ENCODE measurements at places on chromosomes 2 and 18.

GRCh38 chr2:25043241-25043867 lies 1.5 kb downstream of the EFR3B start:
- no peak for DNase-seq

- DNase-seq = no peak
These were observed 136.7 kb downstream of the LAMA3 start for GRCh38 chr18:23825978-23826405.

GRCh38 chr2:19796035-19796695 lies 105.6 kb downstream of the TTC32 start:
- no peak for DNase-seq

- DNase-seq = no peak
These were observed 71.4 kb upstream of the ZNF385B start for GRCh38 chr2:179932786-179933185.

DNA sequence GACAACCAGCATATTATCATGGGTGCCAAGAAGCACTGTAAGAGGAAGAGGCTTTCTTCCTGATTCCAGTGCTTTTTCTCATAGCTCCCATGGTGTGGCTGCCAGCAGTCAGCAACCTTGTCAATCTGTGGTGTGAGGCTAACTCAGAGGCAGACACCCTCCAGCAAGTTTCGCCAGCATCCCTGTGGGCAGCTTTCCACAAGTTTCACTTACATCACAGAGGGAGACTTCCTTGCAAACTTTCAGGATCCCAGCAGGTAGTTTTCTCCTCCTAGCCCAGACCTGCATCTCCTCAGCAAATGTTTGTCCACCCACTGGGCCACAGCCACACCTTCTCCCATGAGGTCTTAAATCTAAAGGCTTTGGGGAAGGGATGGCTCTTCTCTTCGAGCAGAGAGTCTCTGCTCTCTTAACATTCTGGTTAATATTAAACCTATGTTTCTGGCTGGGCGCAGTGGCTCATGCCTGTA lies 9.1 kb downstream of the DNAH7 start:
- no peak for DNase-seq

GRCh38 chr2:57372237-57372984 lies 674.2 kb upstream of the VRK2 start:
- no peak for DNase-seq

- no peak for DNase-seq
These were observed 28.9 kb upstream of the SEMA4C start for GRCh38 chr2:96898641-96899412.

DNA sequence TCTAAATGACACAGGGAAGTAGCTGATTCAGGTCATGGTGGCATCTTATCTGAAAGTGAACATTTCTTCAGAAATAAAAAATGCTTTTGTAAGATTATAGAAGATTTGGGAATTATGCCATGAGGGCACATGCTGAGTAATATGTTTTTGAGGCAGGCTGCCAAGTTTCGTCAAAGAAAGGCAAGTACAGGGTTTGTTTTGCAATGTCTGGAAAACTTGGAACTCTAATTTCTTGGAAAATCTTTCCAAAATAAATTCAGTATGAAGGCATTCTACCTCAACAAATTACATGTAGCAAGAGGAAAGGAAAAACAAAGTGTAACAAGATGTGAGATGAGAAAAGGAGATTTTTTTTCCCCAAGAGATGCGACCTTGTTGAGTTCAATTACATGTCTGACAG lies 167.7 kb downstream of the PLCL1 start:
- DNase-seq = no peak

- DNase-seq = no peak
These were observed 80.6 kb downstream of the EN1 start for GRCh38 chr2:118766871-118767270.

DNA sequence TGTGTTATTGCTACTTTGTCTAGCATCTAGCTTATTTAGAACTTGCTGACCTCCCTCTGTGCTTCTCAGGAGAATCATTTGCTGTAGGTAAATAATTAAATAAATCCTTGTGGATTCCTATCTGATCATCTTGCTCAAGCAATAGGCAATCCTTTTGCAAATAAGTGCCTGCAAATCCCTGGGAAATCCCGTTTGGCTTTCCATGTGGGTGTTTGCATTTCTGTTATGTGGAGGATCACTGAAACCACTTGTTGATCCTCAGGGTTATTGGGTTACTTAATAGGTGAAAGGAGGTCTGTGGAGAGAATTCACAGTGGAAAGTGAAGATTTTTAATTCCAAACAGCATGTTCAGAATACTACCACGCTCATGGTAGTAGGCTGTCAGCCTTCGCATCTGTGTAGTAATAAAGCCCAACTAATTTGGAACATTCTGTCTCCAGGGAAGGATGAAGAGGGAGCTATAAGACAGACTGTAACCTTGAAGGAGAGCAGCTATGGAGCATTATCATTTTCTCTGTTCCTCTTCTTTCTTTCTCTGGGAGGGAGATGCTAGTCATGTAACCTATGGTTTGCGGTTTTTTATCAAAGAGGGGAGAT lies 72.5 kb downstream of the GULP1 start:
- no peak for DNase-seq

DNA sequence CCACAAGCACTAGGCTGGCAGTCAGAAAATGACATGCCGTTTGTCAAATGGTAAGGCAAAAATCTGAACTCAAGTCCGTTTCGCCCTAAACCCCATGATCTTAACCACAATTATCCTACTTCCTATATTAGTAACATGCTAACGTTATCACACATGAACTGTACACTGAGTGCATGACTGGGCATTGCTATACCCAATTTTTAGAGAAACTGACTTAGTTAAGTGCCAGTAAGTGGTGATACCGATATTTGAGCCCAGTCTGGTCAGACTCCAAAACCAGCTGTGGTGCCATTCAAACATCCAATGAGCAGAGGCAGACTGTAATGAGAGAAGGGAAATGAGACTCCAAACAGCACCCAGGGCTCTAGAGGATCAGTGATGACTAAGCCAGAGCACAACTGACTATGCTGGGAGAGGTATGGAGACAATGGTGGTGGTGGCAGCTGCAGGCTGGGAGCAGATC lies 311.7 kb upstream of the PKDCC start:
- no peak for DNase-seq

- DNase-seq = no peak
These were observed 32.2 kb downstream of the KCTD18 start for GRCh38 chr2:200477667-200478131.

GRCh38 chr18:7590826-7591560 lies 23.9 kb downstream of the PTPRM start:
- DNase-seq = no peak

GRCh38 chr18:44786257-44786656 lies 105.6 kb downstream of the SETBP1 start:
- DNase-seq = no peak

DNA sequence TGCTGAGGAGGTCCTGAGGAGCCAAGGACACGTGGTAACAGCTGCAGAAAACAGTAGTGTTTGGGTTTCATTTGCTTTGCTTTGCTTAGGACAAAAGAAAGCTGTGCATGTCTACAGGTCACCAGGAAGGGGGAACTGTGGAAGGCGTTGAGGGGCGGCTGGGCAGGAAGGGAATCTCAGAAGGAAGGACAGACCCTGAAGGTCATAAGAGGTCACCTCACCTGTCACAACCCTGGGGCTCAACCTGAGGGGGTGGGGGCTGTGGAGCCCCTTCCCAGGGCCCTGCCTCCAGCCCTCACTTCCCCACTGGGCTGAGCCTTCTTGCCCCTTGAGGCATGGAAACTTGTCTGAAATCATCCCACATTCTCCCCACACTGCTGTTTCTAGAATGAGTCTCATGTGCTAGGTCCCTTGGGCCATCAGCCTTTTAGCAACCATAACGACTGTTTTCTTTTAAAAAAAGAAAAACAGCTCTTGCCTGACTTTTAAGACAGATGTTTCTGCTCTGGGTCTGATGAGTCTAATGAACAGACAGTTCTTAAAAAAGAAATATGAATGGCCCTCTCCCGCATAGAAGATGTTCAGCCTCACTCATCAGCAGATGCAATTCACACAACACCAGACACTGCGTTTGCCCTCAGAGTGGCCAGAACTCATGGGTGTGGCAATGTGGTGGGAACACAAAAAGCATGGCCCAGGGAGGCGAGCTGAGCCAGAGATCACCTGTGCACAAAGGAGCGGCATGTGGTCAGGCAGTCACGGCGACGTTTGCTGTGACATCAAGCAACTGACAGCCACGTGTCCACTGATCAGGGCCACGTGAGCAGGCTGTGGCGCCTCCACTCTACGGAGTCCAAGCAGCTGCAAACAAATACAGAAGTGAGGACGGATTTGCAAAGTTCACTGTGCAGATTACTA lies 84.0 kb downstream of the SEPTIN10 start:
- no peak for DNase-seq

DNA sequence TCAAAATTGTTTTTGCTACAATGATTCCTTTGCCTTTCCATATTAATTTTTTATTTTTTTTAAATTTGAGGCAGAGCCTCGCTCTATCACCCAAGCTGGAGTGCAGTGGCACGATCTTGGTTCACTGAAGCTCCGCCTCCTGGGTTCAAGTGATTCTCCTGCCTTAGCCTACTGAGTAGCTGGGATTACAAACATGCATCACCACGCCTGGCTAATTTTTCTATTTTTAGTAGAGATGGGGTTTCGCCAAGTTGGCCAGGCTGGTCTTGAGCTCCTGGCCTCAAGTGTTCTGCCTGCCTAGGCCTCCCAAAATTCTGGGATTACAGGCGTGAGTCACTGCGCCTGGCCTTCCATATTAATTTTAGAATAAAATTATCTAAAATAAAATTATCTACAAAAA lies 41.3 kb downstream of the PTPN4 start:
- no peak for DNase-seq

- DNase-seq = no peak
These were observed 524.2 kb upstream of the SALL3 start for GRCh38 chr18:78455386-78455785.

DNA sequence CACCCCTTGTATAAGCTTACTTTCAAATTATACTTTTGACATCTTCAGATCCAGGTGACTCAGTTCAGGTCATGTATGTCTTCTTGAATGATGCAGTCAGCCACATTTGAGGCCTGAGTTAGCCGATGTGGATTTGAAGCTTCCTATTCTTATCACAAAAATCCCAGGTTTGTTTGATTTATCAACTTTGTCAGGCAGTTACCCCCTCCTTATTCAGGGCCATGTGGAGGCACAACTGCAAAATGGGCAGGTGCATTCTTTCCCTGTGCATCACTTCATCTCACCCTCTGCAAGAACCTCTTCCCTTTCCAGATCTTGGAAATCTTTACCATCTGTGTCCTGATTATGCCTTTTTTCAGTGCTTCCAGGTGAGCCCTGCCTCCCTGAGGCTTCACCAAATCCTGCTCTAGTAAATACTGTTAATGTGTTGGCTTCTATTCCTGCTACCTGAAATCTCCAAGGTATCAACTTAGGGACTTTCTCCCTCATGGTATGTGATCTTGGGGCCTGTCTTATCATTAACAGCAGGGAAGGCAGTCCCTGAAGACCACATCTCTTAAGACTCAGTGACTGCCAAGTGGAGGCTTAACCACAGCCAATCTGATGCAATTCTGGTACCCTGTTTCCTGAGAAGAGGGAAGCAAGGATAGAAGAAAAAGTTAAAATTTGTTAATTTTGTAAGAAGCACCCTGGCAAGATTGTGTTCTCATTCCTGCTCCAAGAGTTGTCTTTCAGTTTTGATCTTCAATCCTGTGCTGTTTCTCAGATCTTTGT lies 9.4 kb upstream of the ARHGAP28 start:
- DNase-seq = no peak

DNA sequence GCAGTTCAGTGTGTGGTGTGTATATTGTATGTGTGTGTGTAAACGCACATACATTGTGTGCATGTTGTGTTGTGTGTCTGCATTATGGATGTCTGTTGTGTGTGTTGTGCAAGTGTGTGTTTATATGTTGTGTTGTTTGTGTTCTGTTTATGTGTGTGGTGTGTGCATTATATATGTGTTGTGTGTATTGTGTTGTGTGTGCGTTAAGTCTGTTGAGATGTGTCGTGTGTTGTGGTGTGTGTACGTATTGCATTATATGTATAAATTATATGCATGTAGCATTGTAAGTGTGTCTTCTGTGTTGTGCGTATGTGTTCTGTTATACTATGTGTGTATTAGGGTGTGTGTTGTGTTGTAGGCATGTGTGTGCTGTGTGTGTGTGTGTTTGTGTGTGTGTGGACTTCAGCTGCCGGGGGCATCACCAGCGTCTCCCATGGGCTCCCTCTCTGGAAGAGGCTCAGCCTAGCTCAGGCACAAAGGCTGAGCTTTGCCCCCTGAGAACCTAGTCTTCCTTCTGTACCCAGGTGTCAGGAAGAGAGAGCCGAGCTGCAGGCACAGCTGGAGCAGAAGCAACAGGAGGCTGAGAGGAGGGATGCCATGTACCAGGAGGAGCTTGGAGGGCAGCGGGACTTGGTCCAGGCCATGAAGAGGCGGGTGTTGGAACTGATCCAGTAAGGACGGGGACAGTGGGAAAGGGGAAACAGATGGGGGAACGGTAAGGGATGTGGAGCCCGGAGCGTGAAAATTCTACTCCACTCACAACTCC lies 13.7 kb downstream of the RUFY4 start:
- no peak for DNase-seq

GRCh38 chr2:183034806-183035205 lies 3.5 kb downstream of the NCKAP1 start:
- DNase-seq = no peak

GRCh38 chr2:21972586-21972985 lies 848.8 kb downstream of the TDRD15 start:
- DNase-seq = no peak

DNA sequence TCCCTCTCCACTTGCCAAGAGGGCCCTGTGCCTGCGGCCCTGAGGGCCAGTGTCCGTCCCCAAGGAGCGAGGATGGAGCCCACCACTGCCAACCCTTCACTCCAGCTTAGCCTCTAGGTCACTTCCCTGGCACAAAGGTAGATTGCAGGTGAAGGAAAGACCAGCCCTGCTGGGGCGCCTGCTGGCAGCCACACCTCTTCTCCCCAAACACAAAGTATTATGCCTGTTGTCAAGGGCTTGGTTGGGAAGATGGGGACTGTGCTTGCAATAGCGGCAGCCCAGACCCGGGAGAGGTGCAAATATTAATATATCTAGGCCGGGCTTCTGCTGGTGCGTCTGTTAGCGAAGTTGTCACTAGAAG lies 7.7 kb downstream of the KCNF1 start:
- DNase-seq = no peak

- DNase-seq = no peak
These were observed 854.3 kb upstream of the SALL3 start for GRCh38 chr18:78125206-78125896.

- DNase-seq = no peak
These were observed 55.6 kb downstream of the ANKRD44 start for GRCh38 chr2:197254776-197255530.

GRCh38 chr2:209834767-209835166 lies 63.1 kb downstream of the UNC80 start:
- DNase-seq = no peak

- DNase-seq = no peak
These were observed 919.3 kb upstream of the CDH2 start for GRCh38 chr18:29096079-29096770.

DNA sequence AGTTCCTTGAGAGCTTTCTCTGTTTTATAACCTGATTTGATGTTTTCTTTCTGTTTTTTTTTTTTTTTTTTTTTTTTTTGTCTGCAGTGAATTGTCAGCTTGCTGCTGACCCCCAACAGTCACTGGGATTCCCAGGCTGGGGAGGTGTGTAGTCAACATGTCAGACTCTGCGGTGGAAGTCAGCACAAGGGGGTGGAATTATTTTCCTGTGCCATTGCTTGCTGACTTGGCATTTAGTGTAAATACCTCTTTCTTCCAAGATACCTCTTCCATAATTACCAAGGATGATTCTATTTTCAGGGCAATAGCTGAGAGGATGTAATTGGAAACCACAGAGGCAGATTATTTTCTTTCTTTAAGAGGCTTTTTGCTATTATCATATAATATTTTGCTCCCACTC lies 266.3 kb downstream of the CCDC85A start:
- no peak for DNase-seq

GRCh38 chr18:76903386-76903785 lies 81.0 kb downstream of the ZNF236 start:
- no peak for DNase-seq

Data from NK-92 treated with Interleukin-12 subunit alpha and Interleukin-12 subunit beta, amount 100 ng/mL, for 24 hours (cell line).